ENCODE measurements at places on chromosomes 6 and 20.

- no peak for DNase-seq
These were observed 27.9 kb downstream of the SDCBP2 start for GRCh38 chr20:1301031-1301529.

DNA sequence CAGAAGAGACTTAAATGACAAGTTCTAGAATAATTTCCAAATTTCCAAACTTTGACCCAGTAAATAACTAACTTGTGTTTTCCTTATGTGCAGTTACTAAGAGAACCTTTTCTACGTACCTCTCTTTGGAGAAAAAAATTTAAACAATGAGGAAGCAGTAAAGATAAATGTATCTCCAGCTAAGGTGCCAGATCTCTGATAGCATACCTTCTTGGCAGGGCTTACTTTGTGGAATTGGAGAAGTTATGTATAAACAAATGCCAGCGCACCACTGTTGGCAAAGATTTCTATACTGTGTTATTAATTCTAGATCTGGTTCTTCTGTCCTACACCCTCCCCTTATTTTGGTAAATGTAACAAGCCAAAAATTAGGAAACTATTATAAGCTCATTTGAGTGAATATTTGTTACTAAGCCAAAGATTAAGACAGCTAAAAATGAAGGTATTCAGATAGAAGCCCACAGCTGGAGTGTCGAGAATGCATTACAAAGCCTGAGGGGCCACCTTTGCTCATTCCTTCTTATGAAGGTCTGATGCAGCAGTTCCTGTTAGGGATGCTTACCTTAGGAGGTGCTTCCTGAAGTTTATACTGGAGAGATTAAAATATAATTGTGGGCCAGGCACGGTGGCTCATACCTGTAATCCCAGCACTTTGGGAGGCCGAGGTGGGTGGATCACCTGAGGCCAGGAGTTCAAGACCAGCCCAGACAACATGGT lies 373.1 kb upstream of the SOX4 start:
- DNase-seq: no peak

DNA sequence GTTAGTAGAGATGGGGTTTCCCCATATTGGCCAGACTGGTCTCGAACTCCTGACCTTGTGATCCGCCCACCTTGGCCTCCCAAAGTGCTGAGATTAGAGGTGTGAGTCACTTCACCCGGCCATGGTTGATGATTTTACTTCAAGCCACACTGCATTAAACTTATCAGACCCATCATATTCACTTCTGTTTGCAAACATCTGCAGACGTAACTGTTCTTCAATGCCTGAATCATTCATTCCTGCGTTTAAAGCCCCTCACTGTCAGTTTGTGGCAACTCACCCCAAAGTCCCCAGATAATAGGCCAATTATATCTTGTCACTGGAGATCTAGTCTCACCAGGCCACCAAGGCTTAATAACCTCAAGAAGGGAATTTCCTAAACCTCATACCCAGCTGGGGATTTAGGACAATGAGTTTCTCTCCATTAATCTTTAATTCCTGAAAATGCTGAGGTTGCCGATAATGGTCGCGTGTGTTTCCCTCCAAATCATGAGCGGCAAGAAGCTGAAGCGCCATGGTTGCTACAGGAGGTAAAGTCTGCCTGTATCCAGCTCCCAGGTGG lies 229.6 kb downstream of the LY86 start:
- DNase-seq: no peak

GRCh38 chr6:162459985-162460384 lies 267.6 kb downstream of the PRKN start:
- DNase-seq: no peak

GRCh38 chr6:85006362-85006761 lies 242.0 kb upstream of the TBX18 start:
- DNase-seq: no peak

GRCh38 chr6:68343901-68344300 lies 291.2 kb upstream of the ADGRB3 start:
- peak; percentile 44 for DNase-seq

DNA sequence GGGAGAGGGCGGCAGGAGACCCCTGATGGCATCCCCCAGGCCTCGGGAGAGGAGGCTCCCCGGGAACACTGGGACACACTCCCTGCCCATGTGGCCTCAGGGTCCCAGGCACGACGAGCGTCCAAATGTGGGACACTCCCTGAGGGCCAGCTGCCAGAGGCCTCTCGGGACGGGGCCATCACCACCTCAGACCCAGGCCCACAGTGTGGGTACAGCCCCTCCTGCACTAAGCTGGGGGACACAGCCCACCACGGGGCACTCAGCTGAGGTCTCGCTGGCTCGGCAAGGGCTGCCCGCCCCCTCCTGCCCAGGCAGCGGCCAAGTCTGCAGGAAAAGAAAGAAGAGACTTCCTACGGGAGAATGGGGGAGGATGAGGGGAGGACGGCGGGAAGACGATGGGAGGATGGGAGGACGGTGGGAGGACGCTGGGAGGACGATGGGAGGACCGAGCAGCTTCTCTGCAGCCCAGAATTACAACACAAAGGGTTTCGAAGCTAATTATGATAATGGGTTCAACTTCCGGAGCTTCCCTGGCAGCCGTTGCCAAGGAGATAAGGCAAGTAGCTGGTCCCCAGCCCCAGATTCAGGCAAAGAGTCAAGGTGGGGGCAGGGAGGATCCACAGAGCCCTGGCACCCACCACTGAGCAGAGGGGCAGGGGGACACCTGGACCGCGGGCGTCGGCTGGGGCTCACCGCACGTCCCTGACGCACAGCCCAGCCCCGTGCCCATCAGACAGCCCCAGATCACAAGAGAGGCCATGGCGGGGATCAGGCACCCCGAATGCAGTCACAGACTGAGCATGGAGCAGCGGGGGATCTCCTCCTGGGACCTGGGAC lies 17.5 kb downstream of the KCNQ2 start:
- DNase-seq: no peak

DNA sequence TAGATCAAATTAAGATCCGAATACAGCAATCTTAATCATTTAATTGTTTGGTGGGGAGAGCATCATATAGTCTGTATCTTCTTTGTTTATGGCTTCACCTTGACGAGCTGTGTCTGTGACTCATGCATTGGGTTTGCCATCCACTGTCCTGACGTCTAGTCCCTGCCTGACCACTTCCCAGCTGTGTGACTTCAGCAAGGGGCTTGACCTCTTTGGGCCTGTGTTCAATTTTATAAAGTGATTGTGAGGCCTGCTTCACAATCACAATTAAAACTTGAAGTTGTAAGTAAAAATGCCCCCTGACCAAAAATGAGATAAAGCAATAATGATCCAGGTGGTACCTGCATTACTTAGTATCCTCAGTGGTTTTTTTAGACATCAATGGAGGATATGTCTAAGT lies 209.2 kb downstream of the ZNF217 start:
- no peak for DNase-seq

DNA sequence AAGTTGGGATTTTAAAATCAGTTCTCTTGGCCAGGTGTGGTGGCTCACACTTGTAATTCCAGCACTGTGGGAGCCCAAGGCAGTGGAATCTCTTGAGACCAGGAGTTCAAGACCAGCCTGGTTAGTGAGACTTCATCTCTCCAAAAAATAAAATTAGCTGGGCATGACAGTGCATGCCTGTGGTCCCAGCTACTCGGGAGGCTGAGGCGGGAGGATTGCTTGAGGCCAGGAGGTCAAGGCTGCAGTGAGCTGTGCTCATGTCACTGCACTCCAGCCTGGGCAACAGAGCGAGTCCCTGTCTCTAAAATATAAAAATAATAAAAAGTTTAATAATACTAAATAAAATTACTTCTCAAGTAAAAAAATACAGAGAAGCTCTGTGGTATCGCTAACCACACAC lies 77.5 kb downstream of the FOXA2 start:
- no peak for DNase-seq

DNA sequence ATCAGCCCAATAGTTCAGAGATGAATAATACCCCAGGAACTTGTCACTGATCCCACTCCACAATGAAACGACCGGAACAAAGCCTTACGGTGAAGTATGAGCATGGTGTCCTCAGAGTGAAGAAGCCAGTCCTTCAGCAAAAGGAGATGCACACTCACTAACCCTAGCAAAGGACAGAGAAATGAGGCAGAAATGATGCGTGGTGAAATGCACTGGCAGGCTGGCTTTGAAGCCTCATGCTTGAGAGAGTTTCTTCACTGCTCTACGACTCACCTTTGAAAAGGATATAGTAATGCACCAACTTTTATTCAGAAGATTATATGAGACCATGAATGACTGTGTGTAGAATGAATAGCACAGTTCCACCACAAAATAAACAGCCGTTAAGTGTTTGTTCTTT lies 74.8 kb downstream of the PHACTR1 start:
- no peak for DNase-seq

GRCh38 chr6:150269857-150270223 lies 99.0 kb upstream of the IYD start:
- DNase-seq: no peak

DNA sequence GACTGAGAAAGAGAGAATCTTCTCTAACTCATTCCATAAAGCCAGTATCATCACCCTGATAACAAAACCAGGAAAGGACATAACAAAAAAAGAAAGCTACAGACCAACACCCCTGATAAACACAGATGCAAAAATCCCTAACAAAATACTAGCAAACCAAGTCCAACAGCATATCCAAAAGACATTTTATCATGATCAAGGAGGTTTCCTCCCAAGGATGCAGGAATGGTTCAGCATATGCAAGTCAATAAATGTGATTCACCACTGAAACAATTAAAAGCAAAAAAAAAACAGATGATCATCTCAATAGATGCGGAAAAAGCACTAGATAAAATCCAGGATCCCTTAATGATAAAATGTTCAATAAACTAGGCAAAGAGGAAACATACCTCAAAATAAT lies 24.5 kb upstream of the ALDH8A1 start:
- no peak for DNase-seq

DNA sequence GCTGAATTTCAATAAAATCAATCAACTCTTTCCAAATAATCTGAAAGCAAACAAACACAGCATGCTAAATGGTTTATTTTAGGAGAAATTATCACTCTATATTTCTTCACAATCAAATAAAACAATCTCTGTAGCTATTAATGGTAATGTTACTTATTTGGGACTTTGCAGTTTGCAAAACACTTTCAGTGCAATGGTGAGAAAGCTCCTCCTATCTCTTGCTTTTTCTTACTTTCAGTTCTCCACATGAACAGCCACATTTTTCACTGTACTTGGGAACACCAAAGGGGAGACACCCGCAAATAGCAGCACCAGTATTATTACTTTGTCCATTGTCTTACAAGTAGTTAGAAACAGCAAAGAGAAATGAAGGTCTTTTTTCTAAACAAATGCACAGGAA lies 92.4 kb downstream of the DST start:
- no peak for DNase-seq

- DNase-seq: no peak
These were observed 5.1 kb downstream of the ACAT2 start for GRCh38 chr6:159766906-159767305.

GRCh38 chr20:10228330-10228729 lies 9.7 kb downstream of the SNAP25 start:
- peak; percentile 44 for DNase-seq

Measured in G401 (cell line).